ENCODE measurements at places on chromosomes 7 and 10. TPM values are rescaled to one million over a fixed set of nuclear protein-coding genes. Genes with fewer than 3 reads are reported as not detected.

ADRA2A gene
- total RNA-seq = not detected

STRIP2 gene
- 6.9 TPM for total RNA-seq

ITGA8 gene
- total RNA-seq = not detected

SORBS1 gene
- 0.54 TPM for total RNA-seq

TCAF2 gene
- 31.7 TPM for total RNA-seq

HABP2 gene
- not detected for total RNA-seq

LRMDA gene
- total RNA-seq = not detected

PDZD7 gene
- 0.14 TPM for total RNA-seq

NRF1 gene
- total RNA-seq = 20.4 TPM

OR13A1 gene
- not detected for total RNA-seq

VWDE gene
- 1.5 TPM for total RNA-seq

FKBP6 gene
- total RNA-seq = not detected

NUTM2E gene
- not detected for total RNA-seq

GNG11 gene
- not detected for total RNA-seq

CCDC146 gene
- 0.90 TPM for total RNA-seq

GIMAP1 gene
- 6.2 TPM for total RNA-seq

WIPF3 gene
- total RNA-seq = not detected

CALN1 gene
- not detected for total RNA-seq

GRCh38 chr10:48805848-48806247, 121.2 kb downstream of the WDFY4 start:
- peaks cover 3% of the 10 kb centered on the region for H3K36me3 ChIP-seq
- H3K27ac ChIP-seq = peak overlapping the region; percentile 43
- H3K4me1 ChIP-seq = peaks cover 35% of the 10 kb centered on the region
- H3K27me3 ChIP-seq = no peaks in the 10 kb centered on the region
- no peak for DNase-seq
- no peak overlapping the region for H3K4me3 ChIP-seq

- no peaks in the 10 kb centered on the region for H3K4me1 ChIP-seq
- H3K27ac ChIP-seq = no peak overlapping the region
- H3K4me3 ChIP-seq = no peak overlapping the region
- H3K36me3 ChIP-seq = no peaks in the 10 kb centered on the region
- no peaks in the 10 kb centered on the region for H3K27me3 ChIP-seq
Observed at GRCh38 chr10:107583974-107584373, 419.5 kb upstream of the SORCS1 start.

DNA sequence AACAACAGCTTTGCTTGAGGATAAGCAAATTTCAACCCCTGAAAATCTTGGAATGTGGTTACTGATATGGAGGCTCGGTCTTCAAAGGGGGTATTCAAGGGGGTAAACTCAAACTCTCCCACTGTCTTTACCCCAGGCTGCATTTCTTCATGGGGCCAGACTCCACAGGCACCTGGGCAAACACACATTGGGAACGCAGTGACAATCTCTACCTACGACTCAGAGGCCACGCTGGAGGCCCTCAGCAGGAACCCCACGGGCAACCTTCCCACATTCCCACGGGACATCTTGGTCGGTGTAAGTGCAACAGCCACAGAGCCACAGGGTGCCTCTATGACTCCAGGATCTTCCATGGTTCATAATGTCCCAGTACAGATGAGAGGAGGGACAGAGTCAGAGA, 2.2 kb upstream of the INSIG1 start:
- peak overlapping the region; percentile 19 for H3K4me3 ChIP-seq
- no peaks in the 10 kb centered on the region for H3K27me3 ChIP-seq
- H3K36me3 ChIP-seq = peaks cover 18% of the 10 kb centered on the region

- no peaks in the 10 kb centered on the region for H3K27me3 ChIP-seq
- peaks cover 37% of the 10 kb centered on the region for H3K36me3 ChIP-seq
- no peak overlapping the region for H3K27ac ChIP-seq
- H3K4me1 ChIP-seq = peaks cover 8% of the 10 kb centered on the region
- H3K4me3 ChIP-seq = no peak overlapping the region
Observed at GRCh38 chr7:137882806-137883205, 36.0 kb upstream of the DGKI start.

DNA sequence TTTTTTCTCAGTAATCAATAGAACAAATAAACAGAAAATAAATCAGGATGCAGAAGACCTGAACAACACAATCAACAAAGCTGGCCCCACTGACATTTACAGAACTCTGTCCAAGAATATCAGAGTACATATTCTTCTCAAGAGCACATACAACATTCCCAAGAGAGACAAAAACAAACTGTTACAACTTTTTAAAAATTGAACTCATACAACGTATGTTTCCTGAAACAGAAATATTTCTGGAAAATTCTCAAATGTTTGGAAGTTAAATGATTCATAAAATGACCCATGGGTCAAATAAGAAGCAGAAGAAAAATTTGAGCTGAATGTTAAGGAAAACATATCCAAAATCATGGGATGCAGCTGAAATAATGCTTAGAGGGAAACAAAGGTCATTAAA, 93.9 kb upstream of the VIPR2 start:
- no peak overlapping the region for H3K4me3 ChIP-seq
- H3K36me3 ChIP-seq = no peaks in the 10 kb centered on the region
- peaks cover 38% of the 10 kb centered on the region for H3K27me3 ChIP-seq
- no peak for DNase-seq
- no peak overlapping the region for H3K27ac ChIP-seq

DNA sequence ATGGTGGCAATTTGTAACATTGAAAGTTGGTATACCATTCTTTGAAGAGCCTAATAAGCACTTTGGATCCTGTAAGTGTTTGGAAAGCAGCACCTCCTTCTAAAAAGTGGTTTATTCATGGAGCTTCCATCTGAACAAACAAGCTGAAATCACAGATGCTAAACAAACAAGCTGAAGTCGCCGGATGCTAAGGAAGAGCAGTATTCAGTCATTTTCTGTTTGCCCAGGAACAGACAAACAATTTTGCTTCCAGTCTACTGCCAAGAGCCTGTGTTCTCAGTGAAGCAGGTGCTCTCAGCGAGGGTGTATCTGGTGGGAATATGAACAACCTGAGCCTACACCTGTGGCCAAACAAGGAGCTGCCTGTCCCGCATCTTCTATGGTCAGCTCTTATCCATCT, 6.3 kb downstream of the COL28A1 start:
- H3K27ac ChIP-seq = no peak overlapping the region
- H3K4me1 ChIP-seq = no peaks in the 10 kb centered on the region
- DNase-seq = no peak
- no peak overlapping the region for H3K4me3 ChIP-seq

- peaks cover 13% of the 10 kb centered on the region for H3K27me3 ChIP-seq
- DNase-seq = no peak
- H3K27ac ChIP-seq = no peak overlapping the region
- H3K36me3 ChIP-seq = no peaks in the 10 kb centered on the region
Observed at GRCh38 chr7:137591421-137591837, 247.9 kb upstream of the PTN start.

DNA sequence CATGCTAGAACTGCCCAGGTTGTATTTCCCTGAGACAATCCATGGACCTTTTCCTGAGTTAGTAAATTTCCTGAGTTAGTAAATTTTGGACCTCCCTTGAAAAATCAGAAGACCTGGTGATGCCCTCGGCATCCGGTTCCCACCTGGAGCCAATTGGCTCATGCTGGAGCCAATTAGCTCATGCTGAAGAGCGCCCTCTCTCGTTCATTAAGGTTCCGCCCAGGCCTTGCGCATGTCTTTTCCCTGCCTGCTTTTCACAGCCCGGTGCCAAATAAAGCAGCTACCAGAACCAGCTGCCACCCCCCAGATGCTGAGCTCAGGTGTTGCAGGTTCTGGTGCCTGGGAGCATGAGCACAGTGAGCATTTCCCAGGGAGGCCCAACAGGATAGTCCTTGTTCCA, 96.2 kb downstream of the APBB1IP start:
- peaks cover 23% of the 10 kb centered on the region for H3K36me3 ChIP-seq
- H3K27me3 ChIP-seq = no peaks in the 10 kb centered on the region
- no peak overlapping the region for H3K27ac ChIP-seq
- DNase-seq = no peak
- no peak overlapping the region for H3K4me3 ChIP-seq
- peaks cover 3% of the 10 kb centered on the region for H3K4me1 ChIP-seq

GRCh38 chr7:72182036-72182435, 230.1 kb downstream of the CALN1 start:
- H3K4me3 ChIP-seq = no peak overlapping the region
- H3K4me1 ChIP-seq = no peaks in the 10 kb centered on the region
- no peaks in the 10 kb centered on the region for H3K36me3 ChIP-seq
- no peaks in the 10 kb centered on the region for H3K27me3 ChIP-seq
- no peak for DNase-seq
- H3K27ac ChIP-seq = no peak overlapping the region

GRCh38 chr10:99119258-99119748, 116.3 kb downstream of the HPSE2 start:
- no peak for DNase-seq
- peaks cover 1% of the 10 kb centered on the region for H3K36me3 ChIP-seq
- no peaks in the 10 kb centered on the region for H3K4me1 ChIP-seq
- H3K27ac ChIP-seq = no peak overlapping the region
- H3K4me3 ChIP-seq = no peak overlapping the region

DNA sequence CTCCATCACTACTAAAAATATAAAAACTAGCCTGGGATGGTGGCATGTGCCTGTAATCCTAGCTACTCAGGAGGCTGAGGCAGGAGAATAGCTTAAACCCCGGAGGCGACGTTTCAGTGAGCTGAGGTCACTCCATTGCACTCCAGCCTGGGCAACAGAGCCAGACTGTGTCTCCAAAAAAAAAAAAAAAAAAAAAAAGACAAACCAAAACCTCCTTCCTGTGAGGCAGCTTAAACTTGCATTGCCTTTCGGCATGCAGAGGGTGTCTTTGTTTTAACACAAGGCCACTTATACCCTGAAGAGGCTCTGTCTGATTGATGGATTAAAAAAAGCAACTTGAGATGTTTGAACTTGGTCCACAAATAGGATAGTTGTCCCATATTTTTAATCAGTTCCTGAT, 128.4 kb upstream of the RSU1 start:
- peaks cover 10% of the 10 kb centered on the region for H3K36me3 ChIP-seq
- no peaks in the 10 kb centered on the region for H3K27me3 ChIP-seq
- H3K27ac ChIP-seq = no peak overlapping the region

- peaks cover 74% of the 10 kb centered on the region for H3K4me1 ChIP-seq
- no peak overlapping the region for H3K27ac ChIP-seq
- peaks cover 4% of the 10 kb centered on the region for H3K27me3 ChIP-seq
- H3K36me3 ChIP-seq = peaks cover 19% of the 10 kb centered on the region
- no peak overlapping the region for H3K4me3 ChIP-seq
Observed at GRCh38 chr10:8058274-8059111, 4.0 kb downstream of the GATA3 start.

DNA sequence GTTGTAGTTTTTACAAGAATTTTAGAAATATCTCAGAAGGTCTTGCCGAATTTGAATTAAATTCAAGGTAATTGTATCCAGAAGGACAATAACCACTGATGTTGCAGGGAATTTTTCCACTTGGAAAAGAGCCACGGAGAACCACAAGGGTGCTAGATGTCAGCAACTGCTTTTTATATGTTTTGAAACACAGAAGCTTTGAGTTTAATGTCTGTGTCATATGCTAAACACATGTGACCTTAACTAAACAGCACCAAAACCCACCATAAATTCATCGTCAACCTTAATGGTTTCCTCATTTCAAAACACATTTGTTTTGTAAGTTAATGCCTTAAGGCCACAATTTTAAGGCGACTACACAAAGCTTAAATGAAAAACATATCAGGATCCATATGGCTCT, 106.9 kb downstream of the COL28A1 start:
- no peak overlapping the region for H3K4me3 ChIP-seq
- no peaks in the 10 kb centered on the region for H3K36me3 ChIP-seq
- DNase-seq = no peak
- H3K27me3 ChIP-seq = peaks cover 7% of the 10 kb centered on the region
- H3K4me1 ChIP-seq = peaks cover 4% of the 10 kb centered on the region

- no peak for DNase-seq
- H3K4me1 ChIP-seq = no peaks in the 10 kb centered on the region
- H3K27me3 ChIP-seq = no peaks in the 10 kb centered on the region
- H3K36me3 ChIP-seq = no peaks in the 10 kb centered on the region
- no peak overlapping the region for H3K4me3 ChIP-seq
- no peak overlapping the region for H3K27ac ChIP-seq
Observed at GRCh38 chr10:131996466-131997365, 15.0 kb upstream of the BNIP3 start.

DNA sequence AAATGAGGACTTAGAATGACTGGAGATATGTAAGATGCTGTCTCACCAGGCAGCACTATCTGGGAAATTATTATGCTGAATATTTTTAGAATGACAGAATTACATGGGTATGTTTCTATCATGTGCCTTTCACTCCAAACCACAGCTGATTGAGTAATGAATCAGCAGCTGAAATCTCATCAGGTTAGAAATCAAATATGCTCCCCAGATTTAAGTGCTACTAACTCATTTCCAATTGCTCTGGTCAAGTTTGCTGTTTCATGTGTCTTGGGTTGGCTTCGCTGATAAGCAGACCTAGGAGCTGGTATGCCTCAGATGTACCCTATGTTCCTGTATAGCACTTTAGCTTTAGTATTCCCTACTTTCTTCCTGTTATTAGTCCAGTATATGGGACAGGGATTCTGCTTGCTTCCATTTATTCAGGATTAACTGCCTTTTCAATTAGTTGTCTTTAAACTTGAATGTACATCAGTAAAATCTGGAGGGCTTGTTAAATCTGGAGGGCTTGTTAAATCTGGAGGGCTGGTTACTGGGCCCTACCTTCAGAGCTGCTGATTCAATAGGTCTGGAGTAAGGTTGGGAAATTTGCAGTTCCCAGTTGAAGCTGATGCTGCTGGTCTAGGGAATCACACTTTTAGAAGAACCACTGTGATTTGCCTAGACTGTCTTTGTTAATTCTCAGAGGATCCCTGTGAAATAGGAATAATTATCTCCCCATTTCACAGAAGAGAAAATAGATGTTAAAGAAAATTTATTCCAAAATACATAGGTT, 172.9 kb downstream of the DKK1 start:
- H3K4me3 ChIP-seq = no peak overlapping the region
- no peak overlapping the region for H3K27ac ChIP-seq
- DNase-seq = no peak
- H3K27me3 ChIP-seq = no peaks in the 10 kb centered on the region

GRCh38 chr7:46175221-46175620, 254.1 kb upstream of the IGFBP3 start:
- DNase-seq = no peak
- H3K27ac ChIP-seq = no peak overlapping the region
- H3K4me1 ChIP-seq = no peaks in the 10 kb centered on the region
- no peaks in the 10 kb centered on the region for H3K36me3 ChIP-seq

GRCh38 chr10:33052263-33052875, 94.3 kb upstream of the ITGB1 start:
- H3K27me3 ChIP-seq = peaks cover 16% of the 10 kb centered on the region
- no peaks in the 10 kb centered on the region for H3K4me1 ChIP-seq
- no peak overlapping the region for H3K27ac ChIP-seq
- H3K36me3 ChIP-seq = no peaks in the 10 kb centered on the region
- DNase-seq = no peak

DNA sequence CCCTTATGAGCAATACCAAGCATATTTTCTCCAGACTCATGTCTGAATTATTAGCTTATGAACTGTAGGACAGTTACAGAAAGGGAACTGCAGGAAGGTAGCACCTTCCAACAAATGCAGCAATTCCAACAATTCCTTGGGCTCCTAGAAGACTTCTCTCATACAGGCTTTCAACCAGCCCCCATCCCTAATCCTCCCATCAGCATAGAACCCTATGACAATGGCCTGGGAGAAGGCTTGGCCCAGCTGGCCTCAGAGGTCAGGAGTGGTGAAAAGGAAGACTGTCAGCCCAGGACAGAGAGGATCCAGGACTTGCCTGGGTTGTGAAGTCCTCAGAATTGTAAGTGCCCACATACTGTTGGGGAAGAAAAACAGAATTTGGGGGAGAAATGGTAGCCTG, 5.9 kb downstream of the VPS41 start:
- no peaks in the 10 kb centered on the region for H3K27me3 ChIP-seq
- no peak overlapping the region for H3K27ac ChIP-seq
- DNase-seq = no peak
- peaks cover 13% of the 10 kb centered on the region for H3K36me3 ChIP-seq
- H3K4me1 ChIP-seq = peaks cover 56% of the 10 kb centered on the region
